SK-N-SH (cell line): ENCODE measurements at places on chromosomes 13 and 19.

DNA sequence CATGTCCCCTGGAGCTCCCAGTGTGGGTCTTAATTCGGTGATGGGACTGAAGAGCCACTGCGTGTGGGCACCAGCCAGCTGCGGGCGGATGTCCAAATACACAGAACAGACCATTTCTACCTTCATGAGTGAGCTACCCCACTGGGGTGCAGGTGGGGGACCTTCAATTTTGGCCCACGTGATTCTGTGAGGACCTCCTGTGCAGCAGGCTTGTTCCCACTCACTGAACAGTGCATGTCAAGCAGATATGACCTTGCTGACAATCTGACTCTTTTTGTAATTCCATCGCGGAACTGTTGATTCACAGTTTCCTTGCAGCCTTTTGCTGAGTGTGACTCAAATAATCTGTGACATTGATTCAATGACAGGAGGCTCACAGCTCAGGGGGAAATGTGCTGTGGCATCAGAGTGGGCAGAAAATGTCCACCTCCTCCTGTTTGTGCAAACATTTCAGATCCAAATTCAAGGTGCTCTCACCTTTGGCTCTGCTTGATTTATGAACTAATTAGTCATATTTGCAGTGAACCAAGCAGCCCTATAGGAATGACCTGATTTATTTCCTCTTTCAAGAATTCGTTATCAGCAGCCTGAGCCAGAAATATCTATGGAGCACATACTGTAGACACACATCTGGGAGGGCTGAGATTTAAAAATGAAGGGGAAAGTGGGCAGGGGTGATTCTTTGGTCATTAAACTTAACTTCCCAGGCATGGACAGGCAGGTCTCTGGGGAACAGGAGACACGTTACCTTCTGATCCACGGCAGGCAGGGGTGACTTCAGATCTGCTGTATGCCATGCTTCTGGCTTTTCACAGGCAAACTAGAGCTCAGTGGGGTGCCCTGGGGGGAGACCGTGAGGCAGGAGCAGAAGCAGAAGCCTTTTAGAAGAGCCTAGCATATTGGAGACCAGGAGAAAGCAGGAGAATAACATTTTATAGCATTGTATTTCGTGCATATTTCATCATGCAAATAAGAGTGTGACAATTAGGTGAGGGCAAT, 170.0 kb upstream of the KL start:
- DNase-seq = no peak

DNA sequence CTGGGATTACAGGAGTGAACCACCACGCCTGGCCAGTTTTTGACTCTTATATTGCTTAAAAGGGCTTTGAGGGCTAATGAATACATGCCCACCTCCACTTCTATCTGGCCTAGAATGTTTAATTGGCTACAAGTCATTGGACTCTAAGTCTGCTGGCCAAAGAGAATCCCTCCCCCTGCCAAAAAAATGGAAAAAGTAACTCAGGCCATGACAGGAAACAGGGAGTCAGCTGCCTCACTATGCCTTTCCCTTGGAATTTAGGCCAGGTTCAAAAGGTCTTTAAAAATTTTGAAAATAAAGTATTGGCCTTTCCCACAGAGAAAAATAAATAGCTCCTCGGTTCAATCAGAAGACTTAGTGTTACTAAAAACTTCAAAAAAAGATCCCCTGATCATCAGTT, 34.9 kb upstream of the KPNA3 start:
- no peak for DNase-seq

DNA sequence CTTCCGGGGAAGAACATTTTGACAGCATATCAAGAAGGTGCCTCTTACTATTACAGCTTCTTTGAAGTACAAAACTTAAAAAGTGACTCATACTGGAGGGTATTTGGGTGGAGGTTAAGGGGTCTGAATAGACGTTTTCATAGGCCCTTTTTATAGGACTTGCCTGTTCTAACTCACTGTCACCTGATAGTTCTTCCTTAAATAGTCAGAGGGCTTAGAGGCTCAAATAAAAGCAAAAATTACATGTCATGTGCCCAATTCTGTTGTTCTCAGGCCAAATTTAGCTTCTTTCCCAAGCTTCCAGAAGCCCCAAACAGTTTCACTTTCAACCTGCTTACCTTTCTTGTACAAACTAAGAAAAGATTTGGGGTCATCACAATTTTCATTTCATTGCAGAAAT, 16.1 kb upstream of the SLC46A3 start:
- no peak for DNase-seq

GRCh38 chr13:75657111-75657510, 21.0 kb downstream of the LMO7 start:
- DNase-seq = no peak

GRCh38 chr13:19634256-19634740, 839 bp downstream of the MPHOSPH8 start:
- DNase-seq = peak; percentile 19

DNA sequence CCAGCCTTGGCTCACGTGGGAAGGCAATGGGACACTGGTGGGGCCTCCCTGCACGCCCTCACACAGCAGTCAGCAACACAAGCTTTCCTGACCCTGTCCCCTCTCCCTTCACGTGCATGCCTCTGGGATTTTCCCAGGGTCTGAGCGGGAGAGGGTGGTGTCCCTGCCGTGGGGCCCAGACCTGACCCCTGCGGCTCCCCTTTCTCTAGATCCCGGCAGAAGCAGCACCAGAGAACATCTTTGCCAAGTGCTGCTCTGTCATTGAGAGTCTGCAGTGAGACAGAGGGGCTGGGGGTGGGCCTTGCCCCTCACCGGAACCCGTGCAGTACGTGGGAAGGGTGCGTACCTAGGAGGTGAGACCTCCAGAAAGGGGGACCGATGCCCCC, 12.6 kb downstream of the KHSRP start:
- no peak for DNase-seq

DNA sequence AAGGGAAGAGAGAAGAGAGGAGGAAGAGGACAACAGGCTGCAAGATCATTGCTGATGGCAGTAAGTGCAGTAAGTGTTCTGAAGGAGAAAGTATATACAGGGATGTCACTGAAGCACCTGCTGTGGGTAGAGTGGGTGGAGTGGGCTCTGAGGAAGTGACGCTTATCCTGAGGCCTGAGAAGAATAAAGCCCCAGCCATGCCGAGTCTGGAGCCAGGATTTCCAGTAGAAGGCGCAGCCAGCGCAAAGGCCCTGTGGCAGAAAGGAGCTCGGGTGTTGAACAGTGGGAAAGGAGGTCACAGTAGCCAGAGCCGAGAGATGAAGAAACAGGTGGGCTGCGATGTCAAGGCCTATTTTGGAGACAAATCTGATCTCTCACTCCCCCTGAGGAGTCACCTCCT, 31.8 kb upstream of the ADGRE5 start:
- no peak for DNase-seq

DNA sequence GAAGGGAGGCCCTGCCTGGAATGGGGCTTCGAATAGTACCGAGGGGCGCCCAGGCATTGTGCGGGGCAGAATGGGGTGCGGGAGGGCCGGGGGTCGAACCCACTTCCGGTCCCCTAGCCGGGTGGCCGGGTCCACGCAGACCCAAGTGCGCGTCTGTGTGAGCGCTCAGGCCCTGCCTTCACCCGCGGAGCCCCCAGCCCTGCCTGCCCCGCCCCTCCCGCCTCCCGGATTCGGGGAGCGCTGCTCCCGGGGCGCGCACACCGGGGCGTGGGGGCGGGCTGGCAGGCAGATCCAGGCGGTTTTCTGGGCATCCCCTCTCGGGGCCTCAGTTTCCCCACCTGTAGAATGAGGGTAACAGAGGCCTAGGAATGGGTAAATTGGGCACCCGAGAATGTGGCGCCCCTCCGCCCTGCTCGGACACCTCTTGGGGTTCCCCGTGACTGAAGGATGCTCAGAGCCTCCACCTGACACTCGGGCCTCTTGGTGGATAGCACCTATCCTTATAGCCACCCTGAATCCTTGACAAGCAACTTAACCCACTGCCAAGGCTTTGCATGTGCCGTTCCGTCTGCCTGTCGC, 682 bp downstream of the PIK3R2 start:
- DNase-seq = peak; percentile 59

- DNase-seq = no peak
These were observed 52.8 kb upstream of the ADGRE5 start for GRCh38 chr19:14328406-14328805.

DNA sequence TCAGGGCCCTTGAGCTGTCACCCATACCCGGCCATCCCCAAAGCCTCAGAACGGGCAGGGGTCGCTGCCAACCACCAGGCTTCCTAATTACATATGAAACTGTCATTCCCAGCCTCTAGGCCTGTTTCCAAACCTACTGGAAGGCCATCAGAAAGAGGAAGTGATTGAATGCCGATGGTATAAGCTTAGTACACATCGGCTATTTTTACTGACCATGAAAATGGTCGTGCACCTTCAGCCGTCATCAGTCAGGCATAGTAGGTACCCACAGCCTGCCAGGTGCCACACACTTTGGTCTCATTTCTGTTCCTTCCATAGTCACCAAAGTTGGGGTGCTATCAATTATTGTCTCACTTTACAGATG, 10.2 kb downstream of the KRI1 start:
- no peak for DNase-seq

DNA sequence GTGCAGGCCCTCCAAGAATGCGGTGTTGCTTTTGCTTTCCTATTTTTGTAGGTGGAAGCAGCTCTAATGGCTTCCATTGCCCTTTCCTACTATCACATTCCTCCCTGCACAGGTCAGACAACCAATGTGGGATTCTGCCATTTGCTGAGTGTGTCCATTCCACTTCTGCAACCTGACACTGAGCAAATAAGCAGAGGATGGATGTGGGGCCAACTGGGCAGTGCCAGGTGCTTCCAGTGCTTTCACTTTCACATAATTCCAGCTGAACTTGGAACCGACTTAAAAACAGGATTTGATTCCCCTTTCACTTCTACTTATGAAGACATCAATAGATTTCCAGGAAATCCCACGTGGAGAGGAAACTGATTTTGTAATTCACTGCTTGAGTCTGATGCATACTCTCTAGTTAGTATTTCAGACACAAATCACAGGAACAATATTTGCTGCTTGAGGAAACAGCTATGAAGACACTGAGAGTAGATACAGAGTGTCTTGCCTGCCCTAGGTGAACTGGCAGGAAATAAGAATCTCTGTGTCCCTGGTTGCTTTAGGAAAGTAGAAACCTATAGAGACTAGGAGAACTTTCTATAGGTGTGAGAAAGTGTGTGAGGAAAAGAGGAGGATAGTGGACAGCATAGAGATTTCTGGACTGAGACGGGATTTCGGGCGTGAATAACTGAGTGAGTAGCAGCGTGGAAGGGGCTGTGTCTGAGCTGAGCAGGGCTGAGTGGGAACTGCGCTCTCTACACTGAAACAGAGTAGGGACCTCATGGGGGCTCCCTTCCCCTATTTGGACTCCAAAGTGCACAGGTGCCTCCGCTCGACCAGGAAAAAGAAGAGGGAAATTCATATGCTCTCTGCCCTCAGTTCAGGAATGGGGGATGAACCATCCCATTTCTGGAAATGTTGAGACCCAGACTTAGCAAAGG, 22.5 kb downstream of the LGALS16 start:
- no peak for DNase-seq

DNA sequence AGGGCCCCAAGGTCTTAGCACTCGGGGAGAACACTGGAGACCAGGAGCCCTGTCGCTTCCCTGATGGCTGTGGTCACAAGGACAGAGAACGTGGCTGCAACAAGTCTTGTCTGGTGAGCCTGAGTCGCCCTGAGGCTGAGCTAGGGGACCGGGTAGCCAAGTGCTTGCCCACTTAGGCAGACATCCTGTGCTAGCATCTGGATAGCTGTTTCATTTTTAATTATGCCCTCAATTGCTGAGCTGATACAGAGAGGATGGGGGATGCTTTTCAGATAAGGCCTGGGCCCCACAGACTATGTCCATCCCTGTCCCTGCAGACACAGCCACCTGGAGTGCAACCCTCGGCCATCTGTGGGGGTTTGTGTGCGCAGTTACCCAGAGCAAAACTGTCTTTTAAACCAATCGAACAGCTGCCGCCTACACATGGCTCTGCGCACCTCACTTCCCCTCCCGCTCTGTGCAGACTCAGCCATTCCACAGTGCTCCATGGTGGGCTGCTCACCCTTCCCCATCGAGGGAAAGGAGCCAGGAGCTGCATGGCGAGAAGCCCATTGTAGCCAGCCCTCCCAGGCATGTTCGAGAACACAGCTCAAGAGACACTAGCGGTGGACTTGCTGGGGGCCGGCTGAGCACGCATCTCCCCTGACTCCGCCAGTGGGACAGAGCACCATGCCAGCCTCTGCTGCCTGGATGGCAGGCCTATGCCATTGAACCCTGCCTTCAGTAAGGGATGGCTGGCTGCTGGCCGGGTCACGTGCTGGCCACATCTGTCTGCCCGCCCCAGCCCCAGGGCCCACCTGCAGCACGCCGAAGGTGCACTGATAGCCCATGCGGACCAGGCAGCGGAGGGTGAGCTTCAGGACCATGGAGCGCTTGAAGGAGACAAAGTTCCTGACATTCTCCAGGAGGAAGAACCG, 19.4 kb upstream of the EIF3G start:
- peak; percentile 92 for DNase-seq

DNA sequence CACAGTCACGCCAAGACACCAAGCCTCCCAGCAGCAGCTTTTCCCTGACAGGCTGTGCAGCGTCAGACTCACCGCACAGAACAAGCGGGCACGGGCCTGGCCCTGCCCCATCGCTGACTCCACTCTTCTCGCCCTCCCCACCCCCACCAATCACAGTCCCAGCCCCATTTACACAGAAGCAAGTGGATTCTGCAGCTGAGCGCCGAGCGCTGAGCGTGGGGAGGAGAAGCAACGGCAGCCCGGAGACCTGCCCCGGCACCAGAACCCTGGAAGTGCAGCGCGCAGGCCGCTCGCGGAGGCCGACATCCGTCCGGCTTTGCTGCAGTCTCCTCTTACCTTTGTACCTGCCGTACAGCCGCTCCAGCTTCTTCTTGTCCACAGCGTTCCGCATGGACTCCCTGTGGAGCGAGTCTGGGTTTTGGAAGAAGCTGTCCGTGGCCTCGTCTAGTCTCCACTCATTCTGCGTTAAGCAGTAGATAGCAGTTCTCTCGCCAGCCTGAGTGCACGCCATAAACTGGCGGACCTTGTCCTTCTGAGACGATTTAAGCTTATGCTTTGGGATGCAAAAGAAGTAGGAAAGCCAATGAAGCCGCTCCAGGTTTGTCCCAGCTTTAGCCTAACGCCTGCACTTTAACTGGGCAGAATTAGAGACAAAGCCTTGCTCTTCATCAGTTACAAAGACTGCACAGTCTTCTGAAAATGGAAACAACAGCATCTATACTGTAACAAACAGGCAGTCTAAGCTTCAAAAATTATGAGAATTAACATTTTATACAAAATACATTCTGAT, 6.8 kb downstream of the DCUN1D2 start:
- no peak for DNase-seq

DNA sequence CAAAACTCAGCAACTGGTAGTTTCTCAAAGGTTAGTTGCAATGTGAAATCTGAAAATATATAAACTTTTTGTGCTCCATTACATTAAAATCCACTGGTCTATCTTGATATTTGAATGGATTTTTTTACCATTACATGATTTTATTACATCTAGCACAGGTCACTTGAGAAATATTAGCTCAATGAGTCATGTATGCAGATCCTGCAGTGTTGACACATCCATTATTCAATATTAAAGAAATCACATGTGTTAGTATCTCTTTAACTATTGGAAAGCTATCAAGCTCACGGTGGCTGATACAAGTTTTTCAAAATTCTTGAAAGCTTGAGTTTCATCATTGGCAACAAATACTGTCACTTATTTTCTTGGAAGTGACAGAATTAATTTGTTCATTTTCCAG, 373.9 kb upstream of the TSHZ3 start:
- DNase-seq = no peak

GRCh38 chr13:99388334-99388923, 81.2 kb upstream of the GPR183 start:
- DNase-seq = no peak
